ENCODE measurements at places on chromosomes 13 and 19.

GRCh38 chr19:42662712-42663111 is 68.0 kb upstream of the CEACAM8 start:
- no peak for DNase-seq

GRCh38 chr13:20623000-20623399 is 56.0 kb downstream of the IFT88 start:
- no peak for DNase-seq

DNA sequence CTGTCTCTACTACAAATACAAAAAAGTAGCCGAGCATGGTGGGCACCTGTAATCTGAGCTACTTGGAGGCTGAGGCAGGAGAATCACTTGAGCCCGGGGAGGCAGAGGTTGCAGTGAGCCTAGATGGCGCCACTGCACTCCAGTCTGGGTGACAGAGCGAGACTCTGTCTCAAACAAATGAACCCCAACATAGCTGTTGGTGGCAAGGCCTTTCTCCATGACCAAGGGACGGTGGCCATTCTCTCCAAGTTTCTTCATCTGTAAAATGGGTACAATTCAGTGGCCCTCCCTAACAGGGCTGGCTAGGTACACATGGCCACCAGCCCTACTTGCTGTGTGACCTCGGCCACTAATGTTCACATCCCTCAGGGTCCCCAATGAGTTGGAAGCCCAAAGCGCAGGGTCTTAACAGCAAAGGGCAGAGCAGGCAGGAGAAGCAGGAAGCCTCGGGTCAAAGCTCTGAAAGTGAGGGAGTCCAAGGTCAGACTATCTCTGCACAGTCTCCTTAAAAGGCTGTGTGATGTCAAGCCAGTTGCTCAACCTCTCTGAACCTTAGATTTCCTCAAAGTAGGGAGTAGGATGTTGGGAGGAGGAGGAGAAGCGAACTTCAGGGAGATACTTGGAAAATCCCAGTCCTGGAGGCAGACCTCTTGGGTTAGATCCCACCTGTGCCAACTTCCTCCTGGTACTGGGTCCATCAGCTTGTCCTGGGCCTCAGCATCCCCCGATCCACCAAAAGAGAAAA is 2.7 kb downstream of the JUND start:
- DNase-seq, result no peak

- no peak for DNase-seq
Observed at GRCh38 chr19:10452726-10453618, 32.6 kb downstream of the PDE4A start.

- no peak for DNase-seq
Observed at GRCh38 chr19:5326545-5326944, 14.1 kb downstream of the PTPRS start.

- no peak for DNase-seq
Observed at GRCh38 chr13:36282821-36283432, 14.7 kb downstream of the CCDC169 start.

- no peak for DNase-seq
Observed at GRCh38 chr13:50780201-50781015, 63.1 kb downstream of the DLEU7 start.

- DNase-seq, result peak; percentile 33
Observed at GRCh38 chr13:76885203-76886004, 801 bp downstream of the KCTD12 start.

DNA sequence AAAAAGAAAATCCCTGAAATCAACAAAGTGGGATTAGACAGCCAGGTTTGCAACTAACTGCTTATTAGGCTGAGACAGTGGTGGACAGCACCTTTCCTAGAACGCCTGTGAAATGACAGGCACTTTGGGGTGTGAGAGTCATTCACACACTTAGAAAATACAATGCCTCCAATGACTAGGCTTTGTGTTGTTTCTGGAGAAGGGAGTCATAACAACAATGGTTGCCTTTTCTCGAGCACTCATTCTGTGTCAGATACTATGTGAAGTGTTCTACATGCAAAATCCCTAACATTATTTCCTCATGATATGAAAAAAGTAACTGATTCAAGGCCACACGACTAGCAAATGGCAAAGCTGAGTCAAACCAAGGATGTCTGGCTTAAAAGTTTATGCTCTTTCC is 41.2 kb downstream of the SACS start:
- no peak for DNase-seq

DNA sequence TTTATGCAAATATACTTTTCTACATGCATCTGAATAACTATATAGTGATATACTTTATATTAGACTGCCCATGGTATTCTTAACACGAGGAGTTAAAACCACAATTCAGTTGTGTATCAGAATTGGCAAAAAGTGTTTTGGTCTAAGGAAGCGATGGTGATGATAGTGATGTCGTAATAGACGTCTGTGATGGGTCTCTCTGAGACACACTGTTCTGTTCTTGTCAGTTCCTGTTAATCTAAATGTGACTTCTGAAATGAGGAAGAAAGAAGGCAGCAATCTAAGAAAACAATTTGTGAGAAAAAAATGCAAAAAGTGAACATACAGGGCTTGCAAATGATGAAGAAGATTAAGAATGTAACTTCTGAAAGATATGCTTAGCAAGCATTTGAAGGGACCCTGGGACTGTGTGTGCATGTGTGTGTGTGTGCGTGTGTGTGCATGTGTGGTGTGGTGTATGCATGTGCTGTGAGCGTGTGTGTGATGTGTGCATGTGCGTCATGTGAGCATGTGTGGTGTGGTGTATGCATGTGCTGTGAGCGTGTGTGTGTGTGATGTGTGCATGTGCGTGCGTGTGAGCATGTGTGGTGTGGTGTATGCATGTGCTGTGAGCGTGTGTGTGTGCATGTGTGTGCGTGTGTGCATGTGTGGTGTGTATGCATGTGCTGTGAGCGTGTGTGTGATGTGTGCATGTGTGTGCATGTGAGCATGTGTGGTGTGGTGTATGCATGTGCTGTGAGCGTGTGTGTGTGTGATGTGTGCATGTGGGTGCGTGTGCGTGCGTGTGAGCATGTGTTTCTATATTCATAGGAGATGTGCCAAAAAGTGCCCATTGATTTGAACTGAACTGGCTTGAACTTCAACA is 131.8 kb downstream of the IRS2 start:
- DNase-seq, result no peak

DNA sequence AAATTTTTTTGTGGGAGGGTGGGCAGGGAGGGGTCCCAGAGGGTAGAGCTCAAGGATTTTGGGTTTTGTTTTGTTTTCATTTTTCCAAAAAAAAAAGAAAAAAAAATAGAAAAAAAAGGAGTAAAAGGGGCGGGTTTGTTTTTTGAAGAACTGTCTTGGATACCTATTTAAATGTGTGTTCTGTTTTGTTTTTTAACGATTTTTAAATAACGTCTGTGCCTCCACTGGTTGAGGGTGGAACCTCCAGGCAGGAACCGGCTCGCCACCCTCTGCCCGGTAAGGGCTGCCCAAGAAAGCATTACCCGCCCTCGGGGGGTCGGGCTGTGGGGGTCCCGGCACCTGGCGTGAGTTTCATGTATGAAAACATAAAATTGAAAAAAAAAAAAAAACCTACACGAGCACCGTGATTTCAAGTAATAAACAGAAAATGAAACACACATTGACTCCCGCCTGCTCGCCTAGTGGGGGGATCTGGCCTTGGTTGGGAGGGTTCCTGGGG is 10.4 kb downstream of the MIDN start:
- no peak for DNase-seq

- no peak for DNase-seq
Observed at GRCh38 chr19:45098521-45099466, 5.8 kb downstream of the PPP1R37 start.

GRCh38 chr13:97111756-97112155 is 110.4 kb upstream of the MBNL2 start:
- DNase-seq, result no peak

DNA sequence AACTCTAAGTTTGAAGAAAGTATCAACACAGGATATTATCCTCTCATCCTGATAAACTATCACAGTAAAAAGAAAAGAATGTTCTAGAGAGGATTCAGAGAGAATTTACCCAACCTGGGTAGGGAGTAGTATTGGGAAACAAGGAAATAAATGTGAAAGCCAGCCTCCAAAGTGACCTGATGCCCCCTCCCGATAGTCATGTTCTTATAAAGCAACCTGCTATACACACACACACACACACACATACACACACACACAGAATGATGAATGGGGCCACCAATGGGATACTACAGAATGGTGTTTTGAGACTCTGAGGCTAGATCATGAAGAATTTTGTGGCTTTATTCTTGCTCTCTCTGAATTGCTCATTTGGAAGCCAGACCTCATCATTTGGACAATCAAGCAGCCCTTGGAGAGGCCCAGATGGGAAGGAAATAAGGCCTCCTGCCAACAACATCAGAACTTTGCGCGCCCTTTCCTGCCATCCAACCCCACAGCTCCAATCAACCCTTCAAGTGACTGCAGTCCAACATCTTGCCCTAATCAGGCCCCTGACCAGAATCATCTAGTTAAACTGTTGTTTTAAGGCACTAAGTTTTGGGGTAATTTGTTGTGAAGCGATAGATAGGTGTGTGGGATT is 807.9 kb upstream of the ARGLU1 start:
- no peak for DNase-seq

DNA sequence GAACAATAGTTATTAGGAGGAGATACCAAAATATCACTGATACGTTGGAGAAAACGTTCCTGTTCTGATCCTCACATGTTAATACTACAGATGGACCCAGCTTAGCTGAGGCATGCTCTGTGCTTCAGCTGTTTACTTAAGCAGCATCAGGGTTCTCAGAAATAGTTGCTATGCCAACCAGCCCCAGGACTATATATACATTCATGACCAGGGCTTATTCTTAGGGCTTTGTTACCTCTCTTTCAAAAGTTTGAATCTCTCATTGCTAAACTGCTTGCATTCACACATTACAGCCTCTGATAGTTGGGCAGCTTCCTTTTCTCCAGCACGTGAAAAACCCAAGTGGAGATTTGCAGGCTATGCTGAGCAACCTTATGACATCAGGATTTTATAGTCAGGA is 800.4 kb downstream of the DIAPH3 start:
- DNase-seq, result no peak

- DNase-seq, result peak; percentile 91
Observed at GRCh38 chr19:17305517-17306284, at the start of gene MRPL34. Gene MRPL34 (plus strand): TSS chr19:17305872. CDS start chr19:17305893, 21 bp downstream.

DNA sequence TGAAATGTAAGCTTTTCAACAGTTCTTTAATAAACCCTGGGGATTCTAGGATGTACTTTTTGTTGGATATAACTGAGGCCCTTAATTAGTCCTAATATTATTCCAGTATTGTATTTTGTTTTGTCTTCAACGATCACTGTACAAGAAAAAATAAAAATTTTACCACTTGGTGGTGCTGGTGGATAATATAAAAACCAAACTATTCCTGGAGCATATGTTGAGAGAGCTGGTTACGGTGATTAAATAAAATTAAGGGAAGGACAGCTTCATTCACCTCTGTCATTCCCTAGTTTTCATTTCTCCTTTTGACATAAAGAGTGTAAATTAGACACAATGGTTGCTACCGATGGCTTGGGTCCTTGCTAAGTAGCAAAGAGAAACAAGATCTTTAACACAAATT is 598.6 kb upstream of the PCDH20 start:
- no peak for DNase-seq

GRCh38 chr13:43244481-43244880 is 221.1 kb downstream of the DNAJC15 start:
- no peak for DNase-seq

- DNase-seq, result no peak
Observed at GRCh38 chr19:17778251-17778967, 16.5 kb upstream of the B3GNT3 start.

- DNase-seq, result no peak
Observed at GRCh38 chr19:1206864-1207450, 1.4 kb downstream of the STK11 start.

GRCh38 chr13:20198781-20199180 is 6.0 kb upstream of the GJB2 start:
- DNase-seq, result no peak

- DNase-seq, result no peak
Observed at GRCh38 chr19:54335164-54335563, 3.8 kb downstream of the LILRA4 start.

GRCh38 chr13:113129921-113130750 is 7.5 kb downstream of the F10 start:
- DNase-seq, result no peak

- no peak for DNase-seq
Observed at GRCh38 chr13:49620170-49620621, 8.1 kb upstream of the ARL11 start.

DNA sequence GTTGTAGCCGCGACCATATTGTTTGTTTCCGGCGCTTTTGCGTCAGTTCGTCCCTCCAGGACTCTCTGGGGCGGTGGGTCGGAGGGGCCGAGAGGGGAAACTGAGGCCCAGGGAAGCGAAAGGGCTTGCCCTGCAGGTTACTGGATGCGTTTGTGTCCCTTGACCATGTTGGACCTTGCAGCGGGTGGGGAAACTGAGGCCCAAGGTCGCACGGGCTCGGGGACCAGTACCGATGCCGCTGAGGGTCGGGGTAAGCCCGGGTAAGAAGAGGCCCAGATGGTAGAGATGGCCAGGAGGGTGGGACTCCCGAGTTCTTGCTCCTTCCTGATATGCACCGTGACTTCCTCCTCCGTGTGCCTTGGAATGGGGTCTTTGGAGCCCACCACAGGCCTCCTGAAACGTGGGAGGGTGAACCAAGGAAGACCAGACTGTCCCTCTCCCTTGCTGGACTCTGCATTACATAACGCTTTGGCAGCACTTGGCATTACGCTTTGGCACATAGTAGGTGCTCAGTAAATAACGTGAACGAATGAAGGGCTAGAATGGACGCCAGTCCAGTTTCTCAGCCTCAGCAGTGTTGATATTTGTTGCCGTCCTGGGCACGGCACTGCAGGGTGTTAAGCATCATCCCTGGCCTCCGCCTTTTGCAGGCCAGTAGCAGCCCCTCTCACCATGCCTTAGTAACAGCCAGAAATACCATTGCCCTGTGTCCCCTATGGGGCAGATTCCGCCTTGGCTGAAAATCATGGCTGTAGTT is 743 bp downstream of the CHAF1A start:
- no peak for DNase-seq

DNA sequence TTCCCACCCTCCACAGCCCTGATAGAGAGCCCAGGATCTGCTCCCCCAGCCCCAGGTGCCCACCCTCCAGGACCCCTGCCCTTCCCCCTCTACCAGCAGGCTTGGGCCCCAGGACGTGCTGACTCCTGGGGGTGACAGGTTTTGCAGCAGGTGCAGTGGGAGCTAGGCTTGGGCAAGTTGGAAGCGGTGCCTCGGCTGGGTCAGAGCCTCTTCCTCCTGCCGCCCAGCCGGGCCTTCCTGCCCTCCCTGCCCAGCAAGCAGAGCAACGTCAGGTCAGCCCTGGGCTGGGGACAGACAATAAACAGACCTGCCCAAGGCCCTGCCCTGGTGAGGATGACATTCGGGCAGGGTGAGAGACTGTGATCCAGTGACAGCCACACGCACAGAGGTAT is 9.2 kb upstream of the NCCRP1 start:
- no peak for DNase-seq

DNA sequence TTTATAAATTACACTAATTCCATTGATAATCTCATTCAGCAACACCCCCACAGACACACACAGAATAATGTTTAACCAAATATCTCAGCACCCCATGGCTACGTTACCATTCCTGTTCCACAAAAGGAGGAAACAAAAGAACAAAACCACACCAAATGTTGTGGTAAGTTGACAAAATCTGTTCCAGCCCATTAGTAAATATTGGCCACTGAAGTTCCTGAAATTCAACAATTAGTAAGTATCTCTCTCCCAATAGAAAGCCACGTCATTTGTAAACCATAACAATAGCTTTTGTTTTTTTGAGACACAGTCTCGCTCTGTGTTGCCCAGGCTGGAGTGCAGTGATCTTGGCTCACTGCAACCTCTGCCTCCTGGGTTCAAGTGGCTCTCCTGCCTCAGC is 2.3 kb upstream of the FCAR start:
- DNase-seq, result no peak

- DNase-seq, result no peak
Observed at GRCh38 chr13:93180356-93180969, 46.1 kb upstream of the GPC6 start.

- DNase-seq, result no peak
Observed at GRCh38 chr13:111304603-111305289, 15.7 kb upstream of the TEX29 start.
